Activated T-cell treated with anti-CD3 and anti-CD28 coated beads for 24 hours (primary cell): ENCODE measurements at places on chromosomes 7 and 10.
A peak's percentile ranks its signal among the peaks of the same experiment; 100 is the strongest.

GRCh38 chr7:116226664-116227063, 16.3 kb downstream of the TES start:
- no peak for DNase-seq

DNA sequence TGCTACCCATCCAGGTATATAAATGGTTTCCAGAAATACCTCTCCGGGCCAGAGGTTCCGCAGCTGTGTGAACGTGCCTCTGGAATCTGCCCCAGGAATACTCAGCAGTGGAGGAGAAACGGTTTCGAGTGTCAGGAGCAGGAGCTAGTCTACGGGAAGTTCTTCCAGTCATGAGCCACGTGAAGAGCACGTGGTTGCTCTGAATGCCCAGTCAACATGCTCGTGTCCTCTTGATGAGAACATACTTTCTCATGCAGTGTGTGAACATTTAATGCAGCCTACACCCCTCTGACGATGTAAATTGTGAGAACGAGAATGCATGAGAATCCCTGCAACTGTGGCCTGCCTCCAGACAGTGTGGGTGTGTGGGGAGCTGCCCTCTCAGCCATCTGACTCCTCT, 277.0 kb upstream of the SHH start:
- DNase-seq, result no peak

DNA sequence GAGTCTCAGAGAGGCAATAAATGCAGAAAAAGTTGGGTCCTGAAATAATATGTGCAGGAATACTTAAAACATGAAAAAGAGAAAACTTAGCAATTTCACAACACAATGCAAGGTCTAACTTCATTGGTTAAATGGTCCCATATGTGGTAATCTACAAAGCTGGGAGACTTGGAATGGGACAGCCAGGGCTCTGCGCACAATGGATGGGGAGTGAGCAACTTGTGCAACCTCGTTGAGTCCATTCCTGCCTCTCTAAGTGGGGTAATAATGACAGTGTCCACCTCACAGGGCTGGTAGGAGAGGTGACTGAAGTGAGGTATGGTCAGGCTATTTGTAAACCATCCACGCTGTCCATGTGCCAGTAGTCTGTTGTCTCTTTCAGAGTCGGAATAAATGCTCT, 11.8 kb upstream of the EMX2 start:
- no peak for DNase-seq

DNA sequence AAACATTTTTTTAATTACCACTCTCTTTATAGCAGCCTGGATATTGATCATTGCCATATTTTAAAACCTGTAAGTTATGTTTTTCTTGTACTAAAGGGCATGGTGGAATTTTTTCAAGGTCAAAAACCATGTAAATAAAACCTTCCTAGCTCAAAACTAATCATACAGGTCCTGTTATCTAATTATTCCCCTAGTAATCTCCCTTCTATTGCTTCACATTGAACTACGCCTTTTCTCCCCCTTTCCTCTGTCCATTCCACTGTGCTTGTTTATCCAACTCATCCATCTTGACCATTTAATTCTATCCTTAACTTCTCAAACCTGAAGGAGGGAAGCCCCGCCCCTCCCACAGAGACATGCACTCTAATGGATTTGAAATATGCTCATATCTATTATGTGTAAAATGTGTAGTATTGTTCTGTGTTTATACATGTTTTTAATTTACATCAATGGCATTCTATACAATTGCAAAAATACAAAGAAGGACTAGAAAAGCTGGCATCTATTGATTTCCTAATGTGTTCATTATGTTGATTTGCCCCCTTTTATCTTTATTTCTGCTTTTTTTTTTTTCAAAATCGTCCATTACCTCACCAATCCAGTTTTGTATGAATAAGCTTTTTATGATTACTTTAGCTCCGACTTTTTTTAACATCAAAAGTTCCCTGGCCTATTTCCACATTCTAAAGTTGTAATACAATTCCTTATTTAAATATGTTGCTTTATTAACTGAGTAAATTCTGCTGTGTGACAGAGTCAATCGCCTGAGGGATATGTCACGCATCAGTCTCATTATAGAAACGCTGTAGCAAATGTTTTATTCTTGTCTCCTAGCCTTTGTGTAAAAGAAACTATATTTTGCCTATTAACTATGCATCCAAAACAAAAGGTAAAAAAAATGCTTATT, 61.0 kb downstream of the MET start:
- no peak for DNase-seq

- peak; percentile 46 for DNase-seq
Measured at GRCh38 chr7:157412021-157412443, 75.2 kb downstream of the DNAJB6 start.

DNA sequence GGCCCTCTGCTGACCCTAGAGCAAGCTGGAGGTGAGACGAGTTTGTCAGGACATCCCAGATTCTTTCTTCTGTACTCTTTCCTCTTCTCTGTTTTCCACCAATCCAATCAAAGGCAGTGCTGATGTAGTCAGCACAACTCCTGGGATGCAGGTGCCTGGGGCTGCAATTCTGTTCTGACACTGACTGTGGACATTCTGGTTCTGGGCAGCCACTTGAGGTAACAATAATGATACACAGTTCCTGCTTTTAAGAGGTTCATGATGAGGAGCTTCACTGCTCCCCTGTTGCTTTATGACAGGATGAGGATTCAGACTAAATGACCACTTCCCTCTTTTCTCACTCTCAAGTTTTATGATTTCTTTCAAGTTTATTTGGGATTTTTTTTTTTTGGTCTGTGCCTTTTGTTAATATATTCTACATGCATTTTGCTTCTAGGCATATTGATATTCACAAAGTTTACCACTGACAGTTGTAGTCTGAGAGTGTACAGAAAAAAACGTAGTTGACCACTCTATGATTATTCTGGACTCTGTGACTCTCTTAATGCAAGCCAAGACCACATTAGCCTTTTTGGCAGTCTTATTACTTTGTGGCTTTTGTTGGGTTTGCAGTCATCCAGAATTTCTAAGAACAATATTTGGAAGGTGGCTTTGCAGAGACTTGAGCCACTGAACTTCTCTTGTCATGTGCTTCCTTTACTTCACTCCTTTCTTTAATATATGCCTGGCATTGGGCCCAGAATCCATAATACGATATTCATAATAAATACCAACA, 247.6 kb downstream of the AUTS2 start:
- no peak for DNase-seq

DNA sequence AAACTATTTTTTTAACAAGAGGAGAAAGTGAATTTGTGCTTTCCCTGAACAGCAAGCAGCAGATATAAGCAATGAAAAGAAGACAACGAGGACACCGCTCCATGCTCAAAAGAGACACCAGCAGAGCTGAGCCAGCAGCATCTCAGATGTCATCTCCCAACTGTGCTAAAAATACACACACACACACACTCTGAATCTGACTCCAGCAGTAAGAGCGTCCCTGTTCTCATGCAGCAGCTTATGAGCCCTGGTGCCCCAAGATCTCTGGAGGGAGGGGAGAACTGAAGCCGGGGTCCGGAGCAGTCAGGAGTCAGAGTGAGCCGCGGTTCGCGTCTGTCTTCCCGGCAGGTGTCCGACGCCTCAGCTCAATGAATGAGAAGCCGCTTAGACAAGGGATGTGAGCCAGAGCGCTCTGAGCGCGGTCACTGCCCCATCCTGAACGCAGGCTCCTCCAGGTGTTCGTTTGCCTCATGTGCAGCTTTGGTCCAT, 49.2 kb downstream of the SVIL start:
- no peak for DNase-seq

DNA sequence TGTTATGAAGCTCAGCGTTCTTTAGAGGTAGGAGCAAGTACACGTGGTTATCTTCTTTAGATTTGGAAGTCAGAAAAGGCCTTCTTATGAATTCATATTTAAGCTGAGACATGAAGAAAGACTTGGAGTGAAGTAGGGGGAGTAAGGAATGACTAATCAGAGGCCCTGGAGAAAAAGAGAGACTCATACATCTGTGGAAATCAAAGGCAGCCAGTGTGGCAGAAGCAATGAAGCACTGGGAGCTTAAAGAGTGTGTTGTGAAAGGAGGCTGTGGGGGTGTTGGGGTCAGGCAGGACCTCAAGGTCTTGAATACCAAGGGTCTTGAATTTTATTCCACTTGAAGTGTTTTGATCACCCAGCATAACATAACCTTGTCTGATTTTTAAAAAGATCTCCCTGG, 35.7 kb upstream of the FGL2 start:
- no peak for DNase-seq

GRCh38 chr7:158730383-158731346, 26.1 kb upstream of the NCAPG2 start:
- no peak for DNase-seq

DNA sequence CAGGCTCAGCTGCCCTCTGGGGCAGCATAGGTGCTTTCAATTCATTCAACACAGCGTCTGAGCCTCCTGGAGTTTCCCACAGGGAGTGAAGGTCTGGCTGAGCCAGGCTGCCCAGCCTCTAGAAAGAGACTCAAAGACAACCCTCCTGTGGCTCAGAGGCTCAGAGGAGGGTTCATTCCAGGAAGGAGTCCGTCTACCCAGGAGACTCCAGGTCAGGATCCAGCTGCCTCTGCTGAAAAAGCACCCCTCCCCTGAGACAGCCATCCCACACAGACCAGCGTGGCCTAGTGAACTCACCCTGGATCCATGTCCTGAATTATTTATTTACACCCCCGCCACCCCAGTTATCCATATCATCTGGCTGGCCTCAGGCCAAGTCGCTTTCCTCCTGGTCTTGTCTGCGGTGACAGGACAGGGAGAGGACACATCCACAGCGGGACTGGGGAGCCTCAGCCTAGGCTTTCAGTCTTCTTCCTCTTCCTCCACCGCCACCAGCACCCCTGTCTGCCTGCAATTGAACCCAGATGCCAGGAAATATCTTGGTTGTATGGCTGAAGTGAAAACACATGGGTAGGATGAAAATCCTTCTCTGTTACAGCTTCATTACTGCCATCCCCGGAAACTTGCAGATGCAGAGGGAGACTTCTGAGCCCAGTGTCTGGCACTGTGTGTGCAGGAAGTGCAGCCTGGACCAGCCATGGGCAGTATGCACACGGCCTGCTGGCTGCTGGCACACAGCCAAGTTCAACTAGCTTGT, 44.0 kb upstream of the COL13A1 start:
- DNase-seq, result no peak

DNA sequence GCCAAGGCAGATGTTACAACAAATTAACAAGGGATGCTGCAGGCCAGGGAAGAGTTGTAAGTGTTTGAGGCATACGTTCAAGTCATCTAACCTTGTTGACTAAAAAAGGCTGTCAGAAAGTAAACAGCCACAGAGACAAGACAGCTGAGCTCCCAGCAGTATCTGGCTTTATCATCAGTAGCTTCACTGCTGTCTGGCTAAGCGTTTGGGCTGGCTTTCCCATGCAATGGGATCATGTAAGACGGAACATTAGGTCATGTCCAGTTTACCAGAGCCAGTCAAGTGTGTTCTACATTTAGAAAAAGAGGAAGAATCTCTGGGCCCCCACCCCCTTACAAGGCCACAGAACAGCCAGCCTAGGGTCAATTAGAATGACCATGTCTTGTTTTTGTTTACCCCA, 51.3 kb upstream of the GSAP start:
- no peak for DNase-seq

GRCh38 chr10:58265249-58265648, 2.4 kb downstream of the IPMK start:
- DNase-seq, result no peak

GRCh38 chr7:36284456-36285090, 105.1 kb upstream of the ANLN start:
- DNase-seq, result no peak

- no peak for DNase-seq
Measured at GRCh38 chr7:116899308-116899707, 36.9 kb downstream of the CAPZA2 start.

- peak; percentile 60 for DNase-seq
Measured at GRCh38 chr7:77759294-77759889, 38.8 kb downstream of the TMEM60 start.

DNA sequence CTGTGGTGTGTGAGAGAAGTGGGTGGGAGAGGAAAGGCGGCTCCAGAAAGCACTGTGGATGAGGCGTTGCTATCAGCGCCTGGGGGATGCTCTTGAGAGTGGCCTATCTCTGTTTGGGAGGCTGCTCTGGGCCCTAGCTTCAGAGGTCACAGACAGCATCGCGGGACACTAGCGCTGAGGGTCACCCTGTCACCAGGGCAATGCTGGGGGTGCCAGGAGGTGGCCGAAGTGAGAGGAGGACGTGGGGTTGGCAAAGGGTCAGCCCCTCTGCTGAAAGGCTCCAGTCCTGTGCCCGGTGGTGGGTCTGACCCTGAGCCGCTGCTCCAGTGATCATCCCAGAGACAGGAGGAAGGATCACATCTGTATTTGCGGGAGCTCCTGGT, 3.0 kb upstream of the TACR2 start:
- no peak for DNase-seq

DNA sequence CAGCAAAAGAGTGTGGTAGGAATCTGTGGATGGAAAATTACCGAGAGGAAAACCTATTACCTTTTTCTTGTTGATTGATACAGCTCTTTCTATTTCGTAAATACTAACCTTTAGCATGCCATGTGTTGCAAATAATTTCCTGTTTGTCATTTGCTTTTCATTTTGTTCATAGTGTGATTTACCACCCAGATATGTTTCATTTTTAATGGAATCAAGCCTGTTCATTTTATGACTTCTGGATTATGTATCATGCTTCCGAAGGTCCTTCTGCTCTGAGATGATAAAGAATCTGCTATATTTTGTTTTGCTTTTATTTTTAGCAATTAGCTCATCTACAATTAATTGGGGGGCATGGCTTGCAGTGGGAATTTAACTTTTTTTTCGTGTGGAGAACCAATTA, 46.5 kb downstream of the INPP5F start:
- no peak for DNase-seq

DNA sequence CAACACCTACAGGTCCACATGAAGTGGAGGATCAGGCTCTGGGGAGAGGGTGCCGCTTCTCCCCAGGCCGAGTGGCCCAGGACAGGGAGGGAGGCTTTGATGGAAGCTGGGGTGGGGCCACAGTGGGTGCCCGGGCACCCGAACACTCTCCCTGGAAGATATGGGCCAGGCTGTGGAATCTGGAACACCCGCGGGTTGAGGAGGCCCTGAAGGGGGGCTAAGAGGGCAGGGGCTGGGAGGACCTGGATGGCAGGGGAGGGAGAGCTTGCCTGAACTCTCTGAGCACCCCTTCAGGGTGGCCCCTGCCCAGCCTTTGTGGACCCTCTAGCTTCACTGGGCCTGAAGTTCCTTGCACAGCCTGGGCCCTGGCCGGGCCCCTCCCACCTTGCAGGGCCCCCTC, 4.5 kb upstream of the NKX6-2 start:
- DNase-seq, result no peak

DNA sequence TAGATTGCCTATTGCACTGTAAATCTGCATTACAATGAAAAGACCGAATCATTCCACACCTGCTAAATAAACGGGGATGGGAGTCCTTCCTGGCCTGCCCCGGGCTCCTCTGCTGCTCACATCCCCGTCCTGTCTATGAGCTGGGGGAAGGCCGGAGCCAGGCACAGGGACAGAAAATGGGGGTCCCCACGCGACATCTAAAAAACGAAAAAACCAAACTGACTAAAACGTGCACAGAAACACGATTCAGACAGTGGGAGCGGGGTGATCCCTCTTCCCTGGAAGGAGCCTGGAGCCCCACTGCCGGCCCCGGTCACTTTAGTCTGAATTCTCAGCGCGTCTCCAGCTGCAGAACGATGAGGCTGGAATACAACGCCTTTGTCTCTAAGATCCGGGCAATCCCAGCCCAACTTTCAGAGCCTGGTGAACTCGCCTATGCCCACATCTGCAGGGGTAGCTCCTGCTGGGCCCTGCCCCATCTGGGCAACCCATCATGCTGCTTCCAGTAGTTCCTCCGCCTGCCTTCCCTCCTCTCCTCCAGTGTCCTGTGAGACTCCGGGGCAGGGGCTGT, 78.0 kb downstream of the ADARB2 start:
- DNase-seq, result no peak

- no peak for DNase-seq
Measured at GRCh38 chr10:88964360-88964759, 11.8 kb upstream of the ACTA2 start.

- no peak for DNase-seq
Measured at GRCh38 chr10:15789793-15790525, 70.2 kb upstream of the ITGA8 start.
